CD4-positive, alpha-beta T cell (primary cell): ENCODE measurements at places on chromosomes 6 and 20.

DNA sequence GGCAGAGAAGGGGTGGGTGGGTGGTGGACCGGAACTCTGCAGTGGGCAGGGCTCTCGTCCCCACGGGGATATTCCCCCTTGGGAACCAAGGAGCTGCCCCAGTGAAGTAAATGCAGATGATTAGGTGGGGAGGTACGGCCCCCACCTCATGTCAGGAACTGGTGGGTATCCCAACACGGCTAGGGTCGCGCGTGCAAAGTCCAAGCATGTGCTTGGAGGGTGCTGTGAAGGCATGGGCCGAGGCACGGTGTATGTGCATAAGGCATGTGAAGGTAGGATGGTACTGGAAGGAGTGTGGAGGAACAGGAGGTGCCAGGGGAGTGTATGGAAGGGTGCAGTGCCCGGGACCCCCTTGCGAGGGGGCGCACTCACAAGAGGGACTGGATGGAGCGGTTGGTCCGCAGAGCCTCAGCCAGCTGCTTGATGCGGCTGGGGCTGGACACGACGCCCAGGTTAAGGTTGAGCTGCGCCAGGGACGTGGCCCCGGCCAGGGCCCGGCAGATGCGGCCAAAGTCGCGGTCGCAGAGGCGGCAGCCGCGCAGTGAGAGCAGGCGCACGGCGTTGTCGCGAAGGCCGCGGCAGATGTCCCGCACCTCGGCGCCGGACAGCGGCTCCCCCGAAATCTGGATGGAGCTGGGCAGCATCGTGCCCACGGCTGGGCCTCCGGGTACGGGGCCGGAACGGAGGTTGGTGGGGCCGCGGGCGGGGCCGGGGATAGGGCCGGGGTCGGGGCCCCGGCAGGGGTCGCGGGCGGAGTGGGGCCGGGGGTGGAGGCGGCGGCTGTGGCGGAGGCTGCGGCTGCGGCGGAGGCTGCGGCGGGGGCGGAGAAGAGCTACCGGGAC is 783 bp downstream of the LRRC73 start:
- no peak for DNase-seq

GRCh38 chr20:55365745-55366144 is 639.6 kb downstream of the CBLN4 start:
- no peak for DNase-seq

GRCh38 chr6:75201901-75202672 is 3.8 kb downstream of the COL12A1 start:
- DNase-seq: peak; percentile 15

DNA sequence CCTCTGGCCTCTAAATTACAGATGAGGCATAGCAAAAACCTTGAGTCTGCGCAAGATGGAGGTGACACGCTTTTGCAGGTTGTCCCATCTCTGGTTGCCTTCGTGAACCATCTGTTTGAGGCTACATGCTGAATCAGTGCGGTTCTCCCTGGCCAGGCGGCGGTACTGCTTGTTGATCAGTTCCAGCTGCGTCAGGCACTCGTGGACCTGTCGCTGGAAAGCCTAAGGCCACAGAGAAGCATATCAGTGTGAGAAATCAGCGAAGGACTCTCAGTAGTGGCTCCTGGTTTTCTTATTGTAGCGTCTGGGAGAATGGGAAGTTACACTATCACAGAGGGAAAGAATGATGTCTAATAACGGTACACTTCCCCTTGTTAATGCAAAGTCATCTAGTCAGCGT is 344.4 kb downstream of the ESR1 start:
- DNase-seq: no peak

- DNase-seq: no peak
Observed at GRCh38 chr6:2730353-2731107, 20.2 kb downstream of the MYLK4 start.

DNA sequence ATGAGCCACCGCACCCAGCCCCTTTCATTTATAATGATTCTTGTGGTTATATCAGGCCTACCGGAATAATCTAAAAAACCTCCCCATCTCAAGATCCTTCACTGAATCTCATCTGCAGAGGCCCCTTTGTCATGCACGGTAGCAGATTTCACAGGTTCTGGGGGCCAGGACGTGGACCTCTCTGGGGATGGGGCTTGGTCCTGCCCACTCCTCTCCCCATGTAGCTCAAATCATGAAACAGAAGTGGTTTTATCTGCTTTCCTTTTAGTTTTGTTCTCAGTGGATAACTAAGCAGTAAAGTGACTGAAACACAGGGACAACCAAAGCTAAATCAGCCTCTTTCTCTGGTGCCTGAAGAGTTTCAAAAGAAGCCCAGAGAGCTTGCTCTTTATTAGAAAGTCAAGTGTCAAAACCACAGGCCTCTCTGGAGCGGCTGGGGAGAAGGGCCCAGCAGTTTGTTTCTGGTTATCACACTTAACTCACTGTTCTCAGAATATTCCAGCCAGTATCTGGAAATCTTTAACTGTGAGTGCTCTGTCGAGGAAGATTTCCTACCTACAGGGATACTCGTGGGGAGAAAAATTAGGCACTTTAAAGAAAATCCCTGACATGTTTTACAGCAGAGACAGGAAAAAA is 60.6 kb upstream of the FAM184A start:
- DNase-seq: no peak

- DNase-seq: peak; percentile 31
Observed at GRCh38 chr20:62159839-62160238, 16.3 kb downstream of the SS18L1 start.

- no peak for DNase-seq
Observed at GRCh38 chr6:34045771-34046170, 100.1 kb downstream of the GRM4 start.

GRCh38 chr20:38321959-38322598 is 18.1 kb downstream of the BPI start:
- DNase-seq: no peak
